NCI-H526 treated with DMSO at 0.1 percent for 48 hours (cell line): ENCODE measurements at places on chromosomes 1 and 21.

DNA sequence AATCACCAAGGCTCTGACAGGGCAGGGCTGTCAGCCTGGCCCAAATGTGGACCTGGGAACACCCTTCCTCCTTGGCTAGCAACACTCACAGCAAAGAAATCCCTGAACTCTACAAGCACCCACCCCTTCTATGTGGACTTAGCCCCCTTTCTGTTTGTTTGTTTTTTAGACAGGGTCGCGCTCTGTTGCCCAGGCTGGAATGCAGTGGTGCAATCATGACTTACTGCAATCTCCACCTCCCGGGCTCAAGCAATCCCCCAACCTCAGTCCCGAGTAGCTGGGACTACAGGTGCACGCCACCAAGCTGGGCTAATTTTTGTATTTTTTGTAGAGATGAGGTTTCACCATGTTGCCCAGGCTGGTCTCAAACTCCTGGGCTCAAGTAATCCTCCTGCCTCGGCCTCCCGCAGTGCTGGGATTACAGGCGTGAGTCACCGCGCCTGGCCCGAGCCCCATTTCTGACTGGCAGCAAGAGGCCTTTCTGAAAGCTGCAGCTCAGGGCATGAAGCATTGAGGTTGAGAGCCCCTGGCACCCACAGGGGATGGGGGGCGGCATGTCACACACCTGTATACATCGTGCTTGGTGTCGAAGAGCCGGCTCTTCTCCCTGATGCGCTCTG lies 16.2 kb downstream of the RIPK4 start:
- no peak for DNase-seq

DNA sequence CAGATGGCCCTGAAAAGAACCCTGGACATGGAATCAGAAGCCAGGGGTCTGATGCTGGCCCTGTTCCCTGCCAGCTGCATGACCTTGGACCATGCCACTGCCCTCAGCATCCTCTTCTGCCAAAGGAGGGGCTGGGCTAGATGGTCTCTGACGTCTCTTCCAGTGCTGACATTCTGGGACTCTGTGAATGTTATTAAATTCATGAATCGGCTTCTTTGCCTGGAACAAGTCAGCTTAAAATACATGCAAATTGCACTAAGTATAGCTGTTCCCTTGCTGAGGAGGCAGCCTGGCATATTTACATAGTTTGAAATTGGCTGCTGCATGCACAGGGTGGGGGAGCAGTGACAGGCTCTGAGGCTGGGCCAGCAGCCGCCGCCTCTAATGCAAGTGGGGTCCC lies 23.8 kb downstream of the KCNA2 start:
- peak; percentile 85 for DNase-seq

DNA sequence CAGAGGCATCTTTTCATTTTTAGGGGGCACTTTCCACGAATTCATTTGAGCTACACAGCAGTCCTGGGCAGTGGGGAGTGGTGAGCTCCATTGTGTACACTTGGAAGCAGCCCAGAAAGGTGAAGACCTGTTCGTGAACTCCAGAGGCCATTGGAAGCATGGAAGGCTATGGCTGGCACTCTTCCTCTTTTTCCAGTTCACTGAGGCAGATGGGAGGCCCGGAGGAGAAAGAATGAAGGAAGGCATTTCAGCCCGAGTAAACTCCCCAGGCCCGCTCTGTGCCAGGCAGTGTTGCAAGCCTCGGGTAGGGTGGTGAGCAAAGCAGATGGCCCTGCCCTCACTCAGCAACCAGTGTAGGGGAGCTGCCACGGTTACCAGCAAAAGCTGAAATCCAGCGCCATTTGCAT lies 673 bp upstream of the DHCR24 start:
- no peak for DNase-seq

- DNase-seq: no peak
Observed at GRCh38 chr1:31802190-31803150, 13.4 kb downstream of the SPOCD1 start.

GRCh38 chr1:198272492-198272891 lies 115.7 kb downstream of the NEK7 start:
- DNase-seq: no peak

DNA sequence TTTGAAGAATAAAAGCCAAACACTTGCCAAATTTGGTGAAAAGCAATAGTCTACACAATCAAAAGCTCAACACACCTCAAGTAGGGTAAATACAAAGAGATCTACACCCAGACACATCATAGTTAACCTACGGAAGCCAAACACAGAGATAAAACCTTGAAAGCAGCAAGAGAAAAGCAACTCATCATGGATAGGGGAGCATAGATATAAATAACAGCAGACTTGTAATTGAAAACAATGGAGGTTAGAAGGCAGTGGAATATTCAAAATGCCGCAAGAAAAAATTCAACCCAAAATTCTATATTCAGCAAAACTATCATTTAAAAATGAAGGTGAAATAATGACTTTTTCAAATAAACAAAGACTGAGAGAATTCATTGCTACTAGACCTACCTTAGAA lies 105.1 kb downstream of the ITSN1 start:
- no peak for DNase-seq
